ENCODE measurements at places on chromosomes 12 and 14.

GRCh38 chr12:59093073-59093772 lies 172.9 kb upstream of the LRIG3 start:
- DNase-seq = no peak

DNA sequence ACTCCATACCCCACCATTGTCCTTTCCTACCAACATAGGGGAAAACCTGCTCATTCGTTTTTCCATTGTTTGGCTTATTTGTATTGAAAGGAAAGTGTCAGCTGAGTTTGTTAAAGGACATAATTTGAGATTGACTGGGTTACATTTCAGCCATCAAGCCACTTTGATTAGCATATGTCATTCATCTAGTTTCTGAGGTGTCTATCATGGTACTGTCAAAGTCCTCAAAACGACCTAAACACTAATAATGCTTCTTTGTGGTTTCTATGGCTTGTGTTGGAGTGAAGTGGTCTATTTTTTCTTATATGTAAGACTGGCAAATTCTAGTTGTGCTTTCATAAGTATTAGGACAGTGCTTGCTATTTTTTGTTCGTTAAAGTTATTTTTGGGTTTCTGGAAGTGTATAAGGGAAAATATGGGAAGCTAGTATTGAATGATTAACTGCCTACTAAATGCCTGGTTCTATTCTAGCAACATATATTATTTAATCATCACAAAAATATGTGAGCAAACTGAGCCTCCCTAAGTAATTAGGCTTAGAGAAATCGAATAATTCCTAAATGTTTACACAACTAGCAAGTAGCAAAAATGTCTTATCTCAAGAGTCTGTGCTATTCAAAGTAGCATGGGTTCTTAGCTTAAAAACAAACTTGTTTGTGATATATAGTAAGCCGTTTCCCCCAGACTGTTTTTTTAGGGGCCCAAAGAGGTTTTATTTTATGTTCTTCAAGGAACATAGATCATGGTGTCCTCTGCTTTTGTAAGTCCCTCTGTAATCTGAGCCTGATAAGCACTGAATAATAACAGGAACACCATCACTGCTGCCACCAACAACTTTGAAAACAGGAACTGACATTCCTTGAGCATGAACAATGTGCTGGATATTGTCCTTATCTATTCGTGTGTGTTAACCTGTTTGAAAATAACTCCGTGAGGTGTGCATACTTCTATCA lies 67.1 kb downstream of the DERA start:
- DNase-seq = no peak

DNA sequence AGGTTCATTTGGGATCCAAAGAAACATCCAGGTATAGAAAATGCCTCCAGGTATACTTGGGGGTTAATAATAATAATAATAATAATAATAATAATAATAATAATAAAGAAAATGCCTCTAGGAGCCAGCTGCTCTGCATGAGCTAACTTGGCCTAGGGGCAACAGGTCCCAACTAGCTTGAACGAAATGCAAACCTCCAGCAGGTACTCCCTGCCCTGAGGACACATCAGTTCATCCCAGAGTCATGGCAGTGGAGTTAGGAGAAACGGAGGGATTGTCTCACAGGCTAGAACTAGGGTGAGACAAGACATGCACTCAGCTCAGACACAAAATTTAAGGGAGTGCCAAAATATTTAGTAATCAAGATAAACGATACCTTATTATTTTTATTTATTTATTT lies 12.5 kb upstream of the TMEM229B start:
- DNase-seq = no peak

DNA sequence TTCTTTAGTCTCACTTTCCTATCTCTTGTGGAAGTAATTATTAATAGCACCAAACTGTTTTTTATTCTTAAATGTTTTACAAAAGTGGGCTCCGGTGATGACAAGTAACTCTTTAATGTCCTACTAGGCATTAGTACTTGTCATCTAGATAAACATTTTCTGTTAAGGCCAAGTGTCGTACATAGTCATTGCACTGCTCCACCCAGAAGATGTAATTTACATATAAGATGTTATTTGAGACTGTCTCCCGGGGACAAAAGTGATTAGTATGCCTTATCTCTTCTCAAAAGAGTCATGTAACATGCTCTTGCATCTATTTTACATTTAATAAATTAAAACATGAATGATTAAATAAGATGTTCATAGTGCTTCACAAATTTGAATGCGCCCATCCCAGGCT lies 88.4 kb downstream of the FLRT2 start:
- peak; percentile 16 for DNase-seq

GRCh38 chr14:95294834-95295599 lies 24.7 kb downstream of the CLMN start:
- DNase-seq = no peak

GRCh38 chr12:107241411-107241810 lies 148.1 kb upstream of the CRY1 start:
- DNase-seq = no peak

GRCh38 chr12:66127650-66128049 lies 2.9 kb downstream of the LLPH start:
- DNase-seq = no peak

- no peak for DNase-seq
These were observed 21.0 kb downstream of the CFL2 start for GRCh38 chr14:34693228-34693939.

- DNase-seq = no peak
These were observed 32.8 kb downstream of the TSHR start for GRCh38 chr14:80988192-80988591.

DNA sequence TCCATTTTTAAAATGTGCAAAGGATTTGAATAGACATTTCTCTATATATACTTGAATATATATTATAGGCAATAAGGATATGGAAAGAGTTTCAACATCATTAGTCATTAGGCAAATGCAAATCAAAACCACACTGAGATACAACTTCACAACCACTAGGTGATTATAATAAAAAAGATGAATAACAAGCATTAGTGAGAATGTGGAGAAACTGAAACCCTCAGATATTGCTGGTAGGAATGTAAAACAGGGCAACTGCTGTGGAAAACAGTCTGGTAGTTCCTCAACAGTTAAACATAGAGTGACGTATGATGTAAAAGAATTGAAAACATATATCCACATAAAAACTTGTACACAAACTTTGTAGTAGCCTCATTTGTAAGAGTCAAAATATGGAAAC lies 11.7 kb upstream of the BATF start:
- DNase-seq = no peak

DNA sequence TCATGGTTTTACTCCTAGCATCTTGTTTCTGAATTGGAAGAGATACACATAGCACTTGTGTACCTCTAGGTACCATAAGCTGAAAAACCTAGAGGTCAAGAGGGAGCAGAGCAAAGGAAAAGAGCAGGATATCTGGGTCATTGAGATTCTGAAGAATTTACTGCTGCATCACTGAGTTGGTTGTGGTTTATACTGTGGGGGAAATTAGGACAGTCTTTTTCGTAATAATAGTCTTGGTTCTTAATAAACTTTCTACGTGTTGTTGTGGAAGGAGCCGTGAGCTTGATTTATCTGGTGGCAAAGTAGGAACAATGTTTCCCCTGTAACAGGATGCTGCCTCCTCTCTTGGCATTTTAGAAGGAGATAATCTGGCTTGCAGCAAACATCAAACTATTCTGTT lies 80.2 kb downstream of the SLC4A8 start:
- DNase-seq = no peak

DNA sequence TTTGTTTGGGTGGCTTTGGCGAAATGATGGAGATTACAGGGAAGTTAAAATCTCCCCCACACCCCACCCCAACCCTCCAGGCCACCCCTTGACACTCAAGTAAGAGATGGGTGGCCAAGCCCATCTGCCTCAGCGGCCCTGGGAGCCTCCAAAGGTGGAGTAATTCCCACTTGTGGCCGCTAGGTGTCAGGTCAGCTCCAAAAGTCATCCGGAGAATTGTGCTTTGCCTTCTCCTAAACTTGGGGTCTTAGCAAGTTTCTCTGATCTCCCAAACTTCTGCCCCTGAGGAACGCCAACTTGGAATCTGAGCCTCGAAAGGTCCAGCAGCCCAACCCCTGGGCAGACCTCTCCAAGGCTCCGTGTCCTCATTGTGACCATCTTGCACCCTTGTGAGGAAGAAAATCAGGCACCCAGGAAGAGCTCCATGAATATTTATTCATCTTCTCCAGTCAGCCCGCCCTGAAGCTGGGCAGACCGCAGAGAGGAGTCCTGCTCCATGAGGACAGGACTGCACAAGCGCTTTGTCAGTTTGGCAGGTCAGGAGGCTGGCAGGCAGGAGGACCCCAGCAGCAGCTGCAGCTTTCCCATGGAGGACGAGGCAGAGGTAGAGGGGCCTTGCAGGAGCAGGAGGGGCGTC lies 46.7 kb downstream of the LRRC74A start:
- peak; percentile 49 for DNase-seq

- no peak for DNase-seq
These were observed 2.7 kb downstream of the STK38L start for GRCh38 chr12:27246774-27247173.

DNA sequence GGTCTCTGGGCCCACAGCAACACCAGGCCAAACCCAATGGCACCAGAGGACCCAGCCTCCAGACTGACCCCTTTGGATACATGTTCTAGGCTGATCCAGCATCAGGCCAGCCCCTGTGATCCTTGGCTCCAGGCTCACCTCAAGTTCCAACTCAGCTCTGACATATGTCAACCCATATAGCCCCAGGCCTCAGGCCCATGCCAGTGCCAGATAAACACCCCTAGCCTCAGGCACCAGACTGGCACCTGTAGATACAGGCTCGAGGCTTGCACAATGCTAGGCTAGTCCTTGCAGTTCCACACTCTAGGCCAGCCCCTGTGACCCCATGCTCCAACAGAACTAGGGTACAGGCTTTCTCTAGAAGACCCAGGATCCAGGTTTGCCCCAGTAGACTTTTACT lies 287.5 kb downstream of the KCNC2 start:
- no peak for DNase-seq

- no peak for DNase-seq
These were observed 80.8 kb downstream of the MNAT1 start for GRCh38 chr14:60815371-60815770.

GRCh38 chr12:65823513-65824375 lies 539 bp upstream of the HMGA2 start:
- DNase-seq = no peak

DNA sequence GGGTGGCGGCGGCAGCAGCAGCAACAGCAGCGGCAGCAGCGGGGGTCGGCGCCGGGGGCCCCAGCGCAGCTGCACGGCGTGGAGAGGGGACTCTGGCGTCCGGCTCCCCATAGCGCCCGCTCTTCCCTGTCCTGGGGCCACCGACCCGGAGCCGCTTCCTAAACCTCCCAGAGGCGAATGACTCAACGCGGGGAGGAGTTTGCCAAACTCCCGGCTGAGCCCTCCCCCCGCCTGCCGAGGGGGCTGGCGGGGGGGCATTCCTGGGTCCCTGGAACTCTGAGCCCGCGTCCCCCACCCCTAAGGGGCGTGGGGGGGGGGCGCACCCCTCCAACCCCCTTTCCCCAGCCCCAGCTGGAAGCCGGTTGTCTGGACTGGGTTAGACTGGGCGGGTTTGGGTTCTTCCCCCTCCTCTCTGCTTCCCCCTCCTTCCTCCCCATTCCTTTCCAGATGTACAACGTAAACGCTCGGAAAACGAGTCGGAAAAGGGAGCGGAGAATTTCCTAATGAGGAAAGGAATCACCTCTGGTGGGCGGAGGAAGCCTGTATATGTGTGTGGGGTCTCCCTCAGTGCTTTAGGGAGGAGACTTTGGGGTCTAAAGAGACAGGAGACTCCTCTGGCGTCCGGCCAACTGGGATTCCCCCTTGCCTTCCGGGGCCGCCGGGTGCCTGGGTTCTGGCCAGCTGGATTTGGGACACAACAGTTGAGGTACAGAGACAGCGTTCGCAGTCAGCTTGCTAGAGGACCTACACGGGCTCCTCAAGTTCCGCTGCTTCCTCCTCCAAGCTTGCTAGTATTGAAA lies at the start of gene ITGA5:
ITGA5 (minus strand) TSS at position 179 of the 800 bp plus-strand sequence; CDS start at position 111, 68 bp downstream.
- no peak for DNase-seq

GRCh38 chr14:89697281-89698060 lies 257.1 kb downstream of the EFCAB11 start:
- no peak for DNase-seq

- no peak for DNase-seq
These were observed 12.1 kb upstream of the KCNMB4 start for GRCh38 chr12:70353780-70354660.

DNA sequence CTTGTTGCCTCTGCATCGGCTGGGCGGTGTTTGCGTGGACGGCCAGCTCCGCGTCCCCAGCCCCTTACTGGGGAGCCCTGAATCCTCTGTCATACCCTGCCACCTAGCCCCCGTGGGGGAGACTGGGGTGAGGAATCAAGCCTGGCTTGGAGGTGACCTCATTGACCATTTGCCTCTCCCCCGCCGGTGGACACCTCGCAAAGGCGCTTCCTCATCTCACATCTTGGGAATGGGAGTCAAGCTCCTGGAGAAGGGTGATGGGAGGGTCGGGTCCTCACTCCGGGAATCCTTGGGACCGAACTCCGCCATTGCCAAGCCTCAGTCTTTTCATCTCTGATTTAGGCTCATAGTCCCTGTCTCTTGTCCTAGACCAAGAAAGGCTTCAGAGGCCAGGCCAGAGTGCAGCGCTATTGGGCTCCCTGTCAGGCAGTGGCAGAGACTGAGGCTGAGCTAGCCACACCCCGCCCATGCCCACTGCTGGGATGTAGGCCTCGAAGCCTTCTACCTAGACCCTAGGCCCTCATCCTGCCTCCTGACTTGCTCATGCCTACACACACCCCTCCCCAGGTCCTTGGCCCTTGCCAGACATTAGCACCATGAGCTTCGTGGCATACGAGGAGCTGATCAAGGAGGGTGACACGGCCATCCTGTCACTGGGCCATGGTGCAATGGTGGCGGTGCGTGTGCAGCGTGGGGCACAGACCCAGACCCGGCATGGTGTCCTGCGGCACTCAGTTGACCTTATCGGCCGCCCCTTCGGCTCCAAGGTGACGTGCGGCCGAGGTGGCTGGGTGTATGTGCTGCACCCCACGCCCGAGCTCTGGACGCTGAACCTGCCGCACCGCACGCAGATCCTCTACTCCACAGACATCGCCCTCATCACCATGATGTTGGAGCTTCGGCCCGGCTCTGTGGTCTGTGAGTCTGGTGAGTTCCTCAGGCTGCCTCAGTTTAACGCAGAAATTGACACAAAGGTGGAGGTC lies 678 bp downstream of the TRMT61A start:
- no peak for DNase-seq

GRCh38 chr14:63203618-63204406 lies 431 bp upstream of the RHOJ start:
- peak; percentile 4 for DNase-seq
